ENCODE measurements at places on chromosomes 6 and 20.

DNA sequence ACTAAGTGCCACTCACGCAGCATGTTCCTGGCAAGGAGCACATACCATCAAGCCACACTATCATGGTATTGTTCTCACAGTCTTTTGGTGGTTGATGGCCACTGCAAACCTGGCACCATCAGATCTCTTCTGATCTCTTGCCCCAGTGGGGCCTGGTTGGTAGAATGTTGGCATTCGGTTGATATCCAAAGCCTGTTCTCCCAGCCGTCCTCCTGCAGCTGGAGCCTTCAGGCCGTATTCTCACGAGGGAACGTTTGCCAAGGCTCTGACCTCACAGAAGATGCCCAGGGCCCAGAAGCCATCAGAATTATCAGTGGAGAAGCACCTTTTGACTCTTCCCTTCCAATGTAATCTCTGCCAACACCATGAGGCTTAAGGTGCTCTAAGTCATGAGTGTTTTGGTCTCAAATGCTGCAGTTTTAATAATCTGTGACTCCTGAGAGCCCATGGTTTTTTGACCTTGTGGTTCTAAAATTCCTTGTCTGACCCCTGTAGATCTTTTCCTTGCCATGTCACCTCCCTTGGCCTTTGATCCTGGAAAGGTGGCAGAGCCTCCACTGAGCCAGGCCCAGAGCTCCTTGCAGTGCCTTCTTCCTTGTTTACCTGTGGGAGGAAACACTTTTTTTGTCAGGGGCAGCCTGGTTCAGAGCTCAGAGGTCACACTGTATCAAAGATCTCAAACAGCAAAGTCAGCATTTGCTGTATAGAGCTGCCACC is 27.8 kb downstream of the POFUT1 start:
- DNase-seq: no peak

GRCh38 chr6:43953256-43953655 is 174.0 kb downstream of the MRPL14 start:
- no peak for DNase-seq

DNA sequence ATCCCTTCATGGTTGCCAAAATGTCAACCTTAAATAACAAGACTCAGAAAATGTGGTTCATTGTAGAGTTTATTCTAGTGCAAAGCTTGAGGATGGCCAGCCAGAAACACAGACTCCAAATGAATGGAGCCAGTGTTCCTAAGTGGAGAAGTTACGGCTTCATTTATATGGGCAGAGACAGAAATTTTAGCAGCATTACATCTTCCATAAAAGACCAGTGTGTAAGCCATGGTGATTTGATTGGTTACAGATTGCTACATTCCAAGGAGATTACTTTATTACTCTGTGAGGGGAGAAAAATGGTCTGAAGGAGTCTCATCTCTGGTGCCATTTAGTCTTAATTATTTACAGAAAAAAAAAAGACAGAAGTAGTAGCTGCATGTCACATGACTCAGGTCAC is 97.8 kb downstream of the OTOR start:
- no peak for DNase-seq

DNA sequence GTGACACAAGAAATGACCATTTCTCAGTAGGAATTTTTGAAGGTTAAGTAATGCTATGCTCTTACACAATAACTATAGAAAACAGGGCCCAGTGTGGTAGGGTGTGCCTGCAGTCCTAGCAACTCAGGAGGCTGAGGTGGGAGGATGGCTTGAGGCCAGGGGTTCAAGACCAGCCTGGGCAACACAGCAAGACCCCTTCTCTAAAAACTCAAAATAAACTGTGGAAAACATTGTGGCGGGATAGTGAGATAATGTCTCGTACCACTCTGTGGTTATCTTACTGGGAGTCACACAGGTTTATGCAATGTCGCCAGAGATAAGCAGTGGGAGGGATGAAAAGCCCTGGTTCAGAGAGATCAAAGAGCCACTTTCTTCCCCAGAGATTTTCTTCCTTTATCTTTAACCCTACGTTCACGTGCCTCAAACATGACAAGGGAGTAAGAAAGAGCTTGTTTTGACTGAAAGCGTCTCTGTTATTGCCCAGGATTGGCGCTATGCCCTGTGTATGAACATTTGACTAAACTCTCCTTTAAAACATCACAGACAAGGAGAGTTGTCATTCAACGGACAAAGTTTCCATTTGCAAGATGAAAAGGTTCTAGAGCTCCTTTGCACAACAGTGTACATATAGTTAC is 13.9 kb downstream of the GCM1 start:
- DNase-seq: no peak

DNA sequence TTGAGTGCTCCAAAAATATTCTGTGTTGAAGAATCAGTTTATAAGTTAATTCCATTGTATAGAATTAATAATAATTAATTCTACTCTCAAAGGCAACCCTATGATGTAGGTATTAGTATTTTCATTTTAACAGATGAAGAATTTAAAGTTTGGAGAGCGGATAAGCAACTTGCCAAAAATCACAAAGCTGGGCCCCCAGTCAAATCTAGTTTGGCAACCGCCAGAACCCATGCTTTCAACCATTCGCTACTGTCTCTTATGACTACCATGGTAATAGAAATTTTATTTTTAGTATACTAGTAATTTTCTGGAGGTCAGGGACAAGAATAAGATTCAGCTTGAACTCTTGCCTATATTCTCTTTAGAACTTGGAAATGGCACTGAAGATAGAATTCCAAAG is 229.8 kb downstream of the IBTK start:
- no peak for DNase-seq

GRCh38 chr6:38248500-38249234 is 391.1 kb downstream of the BTBD9 start:
- DNase-seq: no peak

- DNase-seq: no peak
Measured at GRCh38 chr6:169501128-169501527, 200.7 kb downstream of the WDR27 start.

DNA sequence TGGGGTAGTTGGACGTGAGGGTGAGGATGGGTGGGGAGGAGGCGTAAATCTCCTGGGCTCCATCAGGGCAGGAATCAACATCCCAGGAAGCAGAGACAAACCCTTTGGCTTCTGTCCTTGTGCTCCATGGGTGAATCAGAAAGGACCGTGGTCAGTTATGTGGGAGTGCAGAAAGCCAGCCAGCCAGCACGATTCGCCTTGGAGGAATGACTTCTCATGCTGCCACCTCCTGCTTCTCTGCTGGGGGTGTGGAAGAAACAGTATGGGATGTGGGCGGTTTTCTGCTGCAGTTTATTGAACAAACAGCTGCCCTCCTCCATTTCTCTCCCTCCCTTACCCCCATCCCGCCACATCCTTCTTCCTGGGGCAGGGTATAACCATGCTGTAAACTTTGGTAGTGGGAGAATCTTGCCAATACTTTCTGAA is 214.5 kb downstream of the SOX4 start:
- no peak for DNase-seq

- DNase-seq: no peak
Measured at GRCh38 chr6:147983581-147984366, 358.9 kb upstream of the SASH1 start.

DNA sequence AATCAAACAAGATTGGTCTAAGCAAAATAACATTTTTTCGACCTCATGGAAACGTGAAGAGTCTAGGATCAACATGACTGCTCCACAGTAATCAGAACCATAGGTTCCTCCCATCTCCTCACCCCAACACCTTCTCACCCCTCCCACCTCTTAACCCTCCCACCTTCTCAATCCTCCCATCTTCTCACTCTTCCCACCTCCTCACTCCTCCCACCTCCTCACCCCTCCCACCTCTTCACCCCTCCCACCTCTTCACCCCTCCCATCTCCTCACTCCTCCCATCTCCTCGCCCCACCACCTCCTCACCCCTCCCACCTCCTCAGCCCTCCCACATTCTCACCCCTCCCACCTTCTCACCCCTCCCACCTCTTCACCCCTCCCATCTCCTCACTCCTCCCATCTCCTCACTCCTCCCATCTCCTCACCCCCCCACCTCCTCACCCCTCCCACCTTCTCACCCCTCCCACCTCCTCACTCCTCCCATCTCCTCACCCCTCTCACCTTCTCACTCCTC is 567.4 kb downstream of the C6orf118 start:
- DNase-seq: no peak

- peak; percentile 93 for DNase-seq
Measured at GRCh38 chr20:51400051-51400926, 142.2 kb downstream of the NFATC2 start.

DNA sequence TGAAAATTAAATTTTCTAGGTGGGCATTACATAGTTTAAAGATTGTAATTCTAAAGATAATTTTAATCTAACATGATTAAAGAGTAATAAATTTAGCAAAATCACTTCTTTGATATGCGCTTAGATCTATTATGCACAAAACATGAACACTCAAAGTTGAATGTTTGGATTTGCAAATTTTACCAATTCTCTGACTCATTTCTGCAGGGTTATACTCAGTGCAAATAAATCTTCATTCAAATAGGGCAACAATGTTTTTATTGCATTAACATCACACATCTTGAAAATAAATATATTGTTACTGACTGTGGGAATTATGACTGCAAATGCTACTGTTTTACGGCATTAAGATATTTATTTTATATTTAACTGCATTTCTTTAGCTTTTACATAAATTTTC is 110.7 kb downstream of the OGFRL1 start:
- DNase-seq: no peak

DNA sequence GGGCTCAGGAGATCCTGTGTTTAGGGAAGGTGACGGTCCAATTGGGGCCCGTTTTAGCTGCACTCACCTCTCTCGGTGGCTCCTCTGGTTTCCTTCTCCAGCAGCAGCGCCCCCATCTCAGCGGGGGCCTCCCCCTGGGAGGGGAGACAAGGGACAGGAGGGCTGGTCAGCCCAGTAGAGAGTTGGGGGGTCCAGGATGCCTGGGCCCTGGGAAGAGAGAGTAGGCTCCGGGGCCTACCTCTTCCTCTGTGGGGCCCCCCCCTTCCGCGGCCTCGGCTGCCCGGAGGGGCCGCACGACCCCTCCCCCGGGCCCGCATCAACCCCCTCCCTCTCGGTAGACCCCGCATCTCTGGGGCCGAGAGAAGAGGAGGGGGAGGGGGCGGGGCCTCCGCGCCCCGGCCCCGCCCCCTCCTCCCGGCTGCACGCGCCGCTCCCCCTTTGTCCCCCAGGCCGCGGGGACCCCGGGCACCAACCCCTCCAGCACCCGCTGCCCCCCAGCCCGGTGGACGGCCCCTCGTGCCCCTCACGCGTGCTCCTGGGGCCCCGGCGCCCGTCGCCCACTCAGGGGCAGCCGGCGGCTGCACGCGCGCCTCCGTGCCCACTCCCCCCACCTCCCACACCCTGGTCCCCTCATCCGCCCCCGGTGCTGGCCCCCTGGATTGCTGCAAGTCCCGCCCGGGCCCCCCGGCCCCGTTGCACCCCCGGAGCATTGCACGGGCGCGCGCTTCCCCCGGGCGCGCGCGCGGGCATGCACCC is 464 bp downstream of the EHMT2 start:
- DNase-seq: no peak

GRCh38 chr6:111566222-111566734 is 39.4 kb downstream of the TRAF3IP2 start:
- no peak for DNase-seq

- DNase-seq: no peak
Measured at GRCh38 chr6:3451498-3451897, 5.4 kb downstream of the SLC22A23 start.

DNA sequence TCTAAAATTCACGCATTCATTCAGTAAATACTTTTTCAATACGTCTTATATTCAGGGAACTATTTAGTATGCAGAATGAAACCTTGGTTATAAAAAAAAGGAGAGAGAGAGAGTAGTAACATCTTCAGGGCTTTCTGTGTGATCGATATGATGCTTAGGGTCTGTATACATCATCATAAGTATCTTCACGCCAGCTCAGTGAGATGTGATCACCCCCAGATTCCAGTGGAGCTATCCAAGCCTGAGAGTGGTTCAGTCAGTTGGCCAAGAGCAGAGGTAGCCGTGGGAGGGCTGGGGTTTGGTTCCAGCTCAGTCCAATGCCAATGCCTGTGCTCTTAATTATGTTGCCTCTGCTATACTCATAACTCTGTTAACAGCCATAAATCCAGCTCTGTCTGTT is 8.6 kb downstream of the CD83 start:
- no peak for DNase-seq

- no peak for DNase-seq
Measured at GRCh38 chr20:39909447-39909846, 779.6 kb downstream of the MAFB start.

DNA sequence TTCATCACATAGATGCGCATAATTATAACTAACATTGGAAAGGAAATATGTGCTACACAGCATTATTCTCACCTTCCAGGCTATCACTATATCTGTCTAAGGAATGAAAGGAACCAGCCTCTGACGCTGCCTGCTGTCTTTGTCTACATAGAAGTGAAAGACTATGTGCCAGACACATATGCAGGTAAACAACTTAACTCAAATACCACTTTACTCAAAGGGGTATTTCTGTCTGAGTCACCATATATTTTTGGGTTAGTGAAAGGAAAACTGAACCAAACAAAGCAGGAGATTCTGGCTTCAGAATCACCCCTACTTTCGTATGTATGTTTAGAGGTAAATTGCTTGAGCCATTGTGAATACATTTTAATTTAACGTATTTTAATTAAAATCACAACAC is 328.6 kb upstream of the PLCB4 start:
- no peak for DNase-seq

DNA sequence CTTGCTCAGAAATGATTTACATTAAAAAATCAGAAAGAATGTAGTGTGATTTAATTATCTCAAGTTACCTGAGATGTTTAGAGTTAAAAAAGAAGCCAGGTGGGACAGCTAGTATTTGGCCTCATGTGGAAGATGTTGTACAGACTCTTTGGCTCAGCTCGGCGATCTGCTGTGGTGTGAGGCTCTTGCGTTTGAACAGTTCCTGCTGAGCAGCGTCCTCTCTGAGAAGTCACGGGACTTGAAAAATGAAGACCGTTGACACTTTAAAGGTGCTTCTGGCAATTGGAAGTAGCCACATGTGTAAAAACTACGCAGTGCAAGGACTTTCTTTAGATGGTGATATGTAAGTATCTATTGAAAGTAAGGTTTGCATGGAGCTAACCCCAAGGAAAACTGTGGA is 169.0 kb downstream of the BACH2 start:
- no peak for DNase-seq

DNA sequence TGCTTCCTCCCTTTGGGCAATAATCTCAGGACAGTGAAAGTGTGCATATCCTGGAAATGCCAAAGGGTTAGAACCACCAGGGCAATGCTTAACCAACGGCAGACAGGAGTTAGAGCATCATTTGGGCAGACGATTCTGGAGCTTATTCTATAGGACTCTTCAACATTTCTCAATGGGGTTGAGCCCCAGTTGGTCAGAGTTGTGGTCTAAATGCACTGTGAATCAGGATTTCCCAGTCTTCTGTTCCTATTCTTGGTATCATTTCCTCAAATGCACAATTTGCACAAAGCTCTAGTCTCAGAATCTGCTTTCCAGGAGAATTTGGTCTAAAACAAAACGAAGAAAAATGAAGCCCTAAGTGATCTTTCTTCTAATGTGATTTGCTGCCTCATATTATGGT is 389.6 kb upstream of the JAG1 start:
- DNase-seq: no peak
